ENCODE measurements at places on chromosomes 2 and 18.

DNA sequence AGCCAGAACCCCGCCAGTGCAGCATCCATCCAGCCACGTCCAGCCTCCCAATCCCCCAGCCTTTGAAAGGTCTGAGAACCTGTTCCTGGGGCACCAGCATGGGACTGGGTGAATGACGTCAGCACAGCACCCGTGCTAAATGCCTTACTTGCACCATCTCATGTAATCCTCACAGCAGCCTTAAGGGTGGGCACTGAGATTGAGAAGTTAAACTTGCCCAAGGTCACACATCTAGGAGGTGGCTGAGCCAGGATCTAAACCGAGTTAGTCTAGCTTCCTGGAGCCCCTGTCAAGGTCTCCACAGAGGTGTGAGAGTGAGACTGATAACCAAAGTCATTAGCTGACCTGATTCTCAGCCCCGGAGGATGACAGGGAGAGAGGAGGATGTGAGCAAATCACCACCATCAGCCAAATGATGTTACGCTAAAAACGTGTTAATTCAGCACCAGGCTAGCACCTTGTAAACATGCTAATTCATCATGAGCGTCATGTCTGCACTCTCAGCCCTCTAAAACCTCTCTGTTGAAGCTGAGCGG, 4.6 kb downstream of the CD8A start:
- peak; percentile 63 for DNase-seq

DNA sequence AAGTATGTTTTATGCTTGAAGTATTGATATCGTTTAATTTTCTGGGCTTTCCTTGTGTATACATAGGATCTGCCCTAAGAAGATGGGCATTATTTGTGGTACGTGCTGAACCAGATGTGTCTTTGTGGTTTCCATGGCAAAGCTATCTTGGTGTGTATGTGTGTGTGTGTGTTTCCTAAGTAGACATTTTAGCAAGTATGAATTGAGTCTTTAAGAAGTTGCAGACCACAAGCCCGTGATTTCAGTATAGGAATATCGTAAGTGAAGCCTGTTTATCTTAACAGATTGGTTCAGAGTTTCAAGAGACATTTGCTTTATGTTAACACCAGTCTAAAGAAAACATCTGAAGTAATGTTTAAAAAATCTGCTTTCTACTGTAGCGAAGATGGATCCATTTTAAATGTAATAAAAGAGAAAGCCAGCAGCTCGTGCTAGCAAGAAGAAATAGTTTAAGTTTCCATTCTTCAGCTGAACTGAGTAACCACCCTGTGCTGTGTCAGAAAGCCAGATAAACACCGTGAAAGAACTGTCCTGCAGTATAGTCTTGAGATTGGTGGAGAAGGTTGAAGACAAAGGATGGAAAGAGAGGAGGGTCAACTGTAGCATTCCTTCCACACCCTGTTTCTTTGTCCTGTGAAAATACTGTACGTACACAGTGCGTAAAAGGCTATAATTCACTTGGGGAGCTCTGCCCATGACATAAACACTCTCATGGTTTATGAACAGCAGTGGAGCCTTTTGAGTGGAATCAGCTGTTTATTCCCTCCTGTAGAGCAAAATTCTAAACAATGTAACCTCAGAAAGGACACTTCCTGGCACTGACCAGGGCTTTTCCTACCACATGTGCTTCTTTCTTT, 91.9 kb upstream of the FOSL2 start:
- DNase-seq: no peak

DNA sequence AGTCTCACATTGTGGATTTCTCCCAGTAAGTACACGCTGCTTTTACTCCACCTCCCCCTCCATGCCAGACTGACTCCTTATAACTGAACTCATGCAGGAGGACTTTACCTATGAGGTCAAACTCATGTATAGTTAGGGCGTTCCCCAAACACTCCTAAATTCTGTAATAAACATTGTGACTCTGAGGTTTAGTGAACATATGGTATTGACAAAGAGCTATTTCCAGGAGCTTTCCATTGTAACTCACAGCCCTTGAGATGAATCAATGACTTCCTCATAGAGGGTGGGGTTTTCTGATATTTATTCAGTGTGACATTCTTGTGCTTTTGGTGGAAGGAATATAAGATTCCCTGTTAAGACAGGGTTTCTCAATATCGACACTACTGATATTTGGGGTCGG, 337.4 kb upstream of the SLC14A2 start:
- DNase-seq: no peak

GRCh38 chr2:168130346-168130745, 117.0 kb downstream of the STK39 start:
- no peak for DNase-seq

- no peak for DNase-seq
Measured at GRCh38 chr2:42249887-42250286, 80.7 kb downstream of the EML4 start.

DNA sequence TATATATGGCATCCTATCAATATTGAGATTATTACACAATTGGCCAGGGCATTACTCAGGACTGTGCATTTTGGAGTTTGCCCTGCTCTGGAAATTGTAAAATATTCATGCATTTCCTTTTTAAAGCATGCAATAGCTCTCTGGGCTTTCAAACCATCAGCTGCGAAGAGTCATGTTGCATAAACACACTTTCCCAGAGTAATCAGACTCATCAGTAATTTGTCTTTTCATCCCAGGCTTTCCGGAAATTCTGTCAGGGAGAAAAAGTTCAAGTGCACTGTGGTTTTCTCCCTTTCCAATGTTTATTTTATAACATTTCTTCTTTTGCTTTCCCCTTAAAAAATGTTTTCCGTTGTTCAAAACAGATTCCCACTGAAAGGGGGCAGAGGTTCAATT, 38.9 kb upstream of the FHL2 start:
- no peak for DNase-seq

DNA sequence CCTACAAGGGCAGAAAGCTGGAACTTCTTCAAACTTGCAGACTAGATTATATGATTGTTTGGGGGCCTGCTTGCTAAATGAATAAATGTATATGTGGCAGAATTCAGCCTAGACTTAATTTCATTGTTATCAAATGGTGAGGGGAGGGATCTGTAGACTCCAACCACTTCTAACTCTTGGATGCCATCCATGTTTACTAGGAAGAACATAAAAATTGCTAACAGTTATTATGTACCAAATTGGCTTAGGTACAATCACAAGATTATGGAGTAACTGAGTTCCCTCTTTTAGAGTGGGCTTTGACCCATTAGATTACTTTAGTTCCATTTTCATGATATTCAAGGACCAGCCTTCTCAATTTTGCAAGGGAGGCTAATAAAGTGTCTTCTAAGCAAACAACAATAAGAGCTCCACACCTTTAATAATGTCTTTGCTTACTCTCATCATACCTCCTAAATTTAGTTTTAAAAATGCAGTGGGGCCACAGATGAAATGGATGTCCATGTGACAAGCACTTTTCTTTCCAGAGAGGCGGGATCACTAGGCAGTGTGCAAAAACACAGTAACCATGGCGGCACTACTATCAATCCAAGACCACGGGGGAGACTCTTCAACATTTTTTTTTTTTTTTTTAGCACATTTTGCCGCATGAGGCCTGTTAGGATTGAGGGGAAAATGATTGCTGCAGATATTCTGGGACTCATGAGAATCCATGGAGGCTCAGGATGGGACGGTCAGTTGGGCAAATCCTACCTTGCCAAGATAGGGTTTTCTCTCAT, 217.6 kb upstream of the SPRED2 start:
- no peak for DNase-seq

DNA sequence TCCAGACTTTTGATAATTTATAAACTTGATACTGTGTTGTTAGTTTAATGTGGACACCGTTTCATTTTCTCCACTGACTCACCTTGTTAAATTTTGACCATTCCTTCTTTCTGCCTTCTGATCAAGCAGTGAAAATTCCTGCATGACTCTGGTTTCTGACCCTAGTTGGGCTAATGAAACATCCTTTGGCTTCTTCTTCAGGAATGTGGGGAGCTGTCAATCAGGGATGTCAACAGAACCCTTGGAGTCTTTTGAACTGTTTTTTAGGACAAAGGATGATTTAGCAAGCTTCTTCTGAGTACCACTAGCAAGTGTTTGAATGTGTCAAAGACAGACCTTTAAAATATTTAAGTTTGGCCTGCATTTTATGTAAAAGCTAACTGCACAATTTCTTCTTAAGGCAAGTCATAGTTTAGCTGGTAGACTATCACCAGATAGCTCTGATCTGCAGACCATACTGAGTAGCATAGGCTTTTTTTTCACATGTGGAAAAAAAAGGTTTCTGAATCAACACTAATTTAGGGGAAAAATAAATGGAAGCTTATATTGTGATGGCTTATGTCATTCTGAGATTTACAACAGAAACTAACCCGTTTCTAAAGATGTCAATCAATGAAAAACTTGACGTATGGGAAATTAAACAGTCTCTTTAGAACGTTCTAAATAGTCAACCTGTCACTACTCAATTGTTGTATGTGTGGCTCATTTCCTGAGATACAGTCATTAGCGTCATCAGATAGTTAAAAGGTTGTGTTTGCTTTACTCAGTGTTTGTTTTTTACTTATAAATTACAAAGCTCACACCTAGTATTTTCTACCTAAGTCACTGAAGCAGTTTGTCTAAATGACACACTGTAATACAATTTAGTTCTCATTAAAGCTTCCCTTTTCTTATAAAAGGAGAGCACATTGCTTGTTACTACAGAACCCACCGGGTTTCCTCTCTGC, 311.4 kb downstream of the PTPRM start:
- DNase-seq: no peak

GRCh38 chr18:23723121-23723520, 33.9 kb downstream of the LAMA3 start:
- DNase-seq: no peak

DNA sequence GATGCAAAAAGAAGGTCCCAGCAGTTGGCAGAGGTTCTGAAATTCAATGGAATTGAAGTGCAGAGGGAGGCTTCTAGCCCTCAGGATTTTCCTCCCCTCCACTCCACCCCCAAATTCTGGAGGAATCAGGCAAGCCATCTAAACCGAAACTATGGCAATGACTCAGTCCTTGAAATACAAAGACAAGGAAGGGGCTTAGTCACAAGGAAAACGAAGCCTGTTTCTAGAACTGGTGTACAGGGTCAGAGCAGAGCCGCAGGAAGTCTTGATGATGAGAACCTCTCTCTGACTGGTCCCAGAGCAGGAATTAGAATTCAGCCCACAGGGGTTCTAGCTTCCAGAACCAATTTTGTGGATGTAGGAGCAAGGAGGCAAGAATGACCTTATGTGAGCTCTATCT, 111.7 kb upstream of the SCN1A start:
- no peak for DNase-seq

- DNase-seq: no peak
Measured at GRCh38 chr18:52409727-52410126, 69.7 kb downstream of the DCC start.

GRCh38 chr18:3211236-3211992, 8.4 kb downstream of the MYOM1 start:
- no peak for DNase-seq

- DNase-seq: no peak
Measured at GRCh38 chr18:77944533-77944932, 694.9 kb downstream of the GALR1 start.

DNA sequence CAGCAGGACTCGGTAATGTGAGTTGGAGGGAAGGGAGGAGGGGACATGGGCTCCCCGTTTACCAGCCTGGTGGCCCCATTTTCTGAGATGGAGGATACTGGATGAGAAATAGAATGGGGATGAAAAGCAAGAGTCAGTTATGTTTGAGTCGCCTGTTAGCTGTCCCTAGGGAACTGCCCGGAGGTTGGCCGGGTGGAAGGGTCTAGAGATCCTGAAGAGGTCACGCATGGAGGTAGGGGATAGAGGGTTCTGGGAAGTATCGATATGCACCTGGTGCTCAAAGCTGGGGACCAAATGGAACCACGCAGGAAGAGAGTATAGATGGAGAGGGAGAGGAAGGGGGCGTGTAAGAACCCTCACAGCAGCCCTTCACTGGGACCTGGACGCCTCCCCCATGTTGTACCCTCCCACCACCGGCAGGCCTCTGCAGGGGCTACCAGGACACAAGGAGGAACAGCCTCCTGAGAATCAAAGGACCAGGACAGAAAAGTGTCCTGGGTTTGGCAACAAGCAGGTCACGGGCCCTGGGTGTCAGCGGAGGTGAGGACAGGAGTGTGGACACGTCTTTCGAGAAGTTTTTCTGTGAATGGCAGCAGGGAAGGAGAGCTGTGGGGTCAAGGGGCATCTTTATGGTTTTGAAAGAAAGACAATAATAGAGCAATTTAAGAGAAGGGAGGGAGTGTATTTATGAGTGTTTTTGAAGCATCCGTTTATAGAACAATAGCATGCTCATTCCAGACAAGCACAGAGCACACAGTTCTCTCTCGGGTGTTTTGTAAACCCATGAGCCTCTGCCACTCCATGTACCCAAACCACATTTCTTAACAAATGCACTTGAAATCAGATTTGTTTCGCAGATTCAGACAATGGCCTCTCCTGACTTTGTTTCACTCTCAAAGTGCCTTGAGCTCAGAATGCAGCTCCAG, 132.2 kb downstream of the SMAD7 start:
- peak; percentile 7 for DNase-seq

GRCh38 chr2:191436368-191437055, 191.3 kb downstream of the MYO1B start:
- DNase-seq: no peak

GRCh38 chr2:70861777-70862625, 26.4 kb upstream of the CD207 start:
- DNase-seq: peak; percentile 72

- no peak for DNase-seq
Measured at GRCh38 chr18:28863396-28863795, 686.5 kb upstream of the CDH2 start.

GRCh38 chr18:4821801-4822200, 366.7 kb upstream of the DLGAP1 start:
- DNase-seq: no peak

- no peak for DNase-seq
Measured at GRCh38 chr2:207683879-207684627, 27.4 kb upstream of the CCNYL1 start.

DNA sequence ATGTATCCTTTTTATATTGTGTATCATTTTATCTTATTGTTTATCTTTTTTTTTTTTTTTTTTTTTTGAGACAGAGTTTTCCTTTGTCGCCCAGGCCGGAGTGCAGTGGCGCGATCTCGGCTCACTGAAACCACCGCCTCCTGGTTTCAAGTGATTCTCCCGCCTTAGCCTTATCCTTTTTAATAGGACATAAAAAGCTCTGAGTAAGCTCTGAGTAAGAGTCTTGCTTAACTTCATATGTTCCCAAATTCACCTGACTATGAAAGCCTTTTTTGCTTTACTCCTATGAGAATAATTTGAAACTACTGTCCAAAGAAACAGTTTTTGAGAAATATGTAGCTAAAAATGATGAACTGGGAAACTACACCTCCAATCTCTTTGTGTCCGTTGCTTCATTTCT, 525.5 kb downstream of the IRS1 start:
- no peak for DNase-seq
